Aorta (tissue), 5 donors: ENCODE measurements at places on chromosomes 12 and 14. TPM values are rescaled to one million over a fixed set of nuclear protein-coding genes. Genes with fewer than 3 reads are reported as not detected.

DNA sequence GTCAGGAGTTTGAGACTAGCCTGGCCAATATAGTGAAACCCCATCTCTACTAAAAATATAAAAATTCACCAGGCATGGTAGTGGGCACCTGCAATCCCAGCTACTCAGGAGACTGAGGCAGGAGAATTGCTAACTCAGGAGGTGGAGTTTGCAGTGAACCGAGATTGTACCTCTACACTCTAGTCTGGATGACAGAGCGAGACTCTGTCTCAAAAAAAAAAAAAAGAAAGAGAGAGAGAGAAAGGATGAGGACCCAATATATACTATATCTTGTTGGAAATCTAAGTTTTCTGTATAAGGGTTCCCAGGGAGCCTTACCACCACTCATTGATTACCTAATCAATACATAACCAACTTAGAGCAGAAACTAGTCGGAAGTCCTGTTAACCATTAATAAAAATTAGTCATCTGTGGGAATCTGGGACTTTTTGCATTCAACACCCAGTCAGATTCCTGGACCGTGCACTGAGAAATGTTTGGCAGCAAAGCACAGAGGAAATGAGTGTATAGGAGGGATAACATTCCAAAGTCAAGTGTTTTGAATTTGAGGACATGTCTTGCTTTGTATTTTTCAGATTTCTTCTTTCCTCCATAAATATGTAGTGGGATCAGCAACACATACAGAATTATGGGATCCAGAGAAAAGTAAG, 44.8 kb upstream of the NR2C1 start:
- no peak overlapping the region for H3K27ac ChIP-seq
- H3K4me3 ChIP-seq: no peak overlapping the region
- H3K36me3 ChIP-seq: no peaks in the 10 kb centered on the region

Gene C12orf60
- polyA plus RNA-seq: 1.9 TPM

Gene CFAP73
- polyA plus RNA-seq: 0.10 TPM

GRCh38 chr14:101007004-101007614, 103.6 kb upstream of the RTL1 start:
- no peak overlapping the region for H3K4me3 ChIP-seq
- H3K27ac ChIP-seq: no peak overlapping the region
- no peaks in the 10 kb centered on the region for H3K4me1 ChIP-seq
- no peaks in the 10 kb centered on the region for H3K36me3 ChIP-seq
- peak; percentile 31 for DNase-seq

DNA sequence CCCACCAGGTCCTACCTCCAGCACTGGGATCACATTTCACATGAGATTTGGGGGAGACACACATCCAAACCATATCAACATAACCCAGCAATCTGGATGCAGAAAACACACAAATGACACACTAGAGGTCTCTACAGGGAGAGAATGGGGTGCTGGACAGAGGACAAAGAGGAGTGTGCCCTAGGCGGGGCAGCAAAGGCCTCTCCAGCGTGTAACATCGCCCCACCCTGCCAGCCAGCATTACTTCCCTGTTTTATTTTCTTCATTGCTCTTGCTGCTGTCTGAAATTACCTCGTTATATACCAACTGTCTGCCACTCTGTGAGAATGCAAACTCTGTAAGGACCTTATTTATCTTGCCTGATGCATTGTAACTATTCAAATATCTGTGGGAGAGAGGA, 61.1 kb downstream of the RIMBP2 start:
- H3K4me1 ChIP-seq: no peaks in the 10 kb centered on the region
- no peak overlapping the region for H3K27ac ChIP-seq
- H3K27me3 ChIP-seq: no peaks in the 10 kb centered on the region
- no peaks in the 10 kb centered on the region for H3K36me3 ChIP-seq
- no peak overlapping the region for H3K4me3 ChIP-seq

GRCh38 chr12:67111182-67111581, 158.0 kb upstream of the CAND1 start:
- H3K4me1 ChIP-seq: no peaks in the 10 kb centered on the region
- H3K27ac ChIP-seq: no peak overlapping the region
- DNase-seq: no peak
- H3K4me3 ChIP-seq: no peak overlapping the region
- peaks cover 3% of the 10 kb centered on the region for H3K27me3 ChIP-seq
- H3K36me3 ChIP-seq: no peaks in the 10 kb centered on the region

Gene MANSC4
- polyA plus RNA-seq: 0.49 TPM

DNA sequence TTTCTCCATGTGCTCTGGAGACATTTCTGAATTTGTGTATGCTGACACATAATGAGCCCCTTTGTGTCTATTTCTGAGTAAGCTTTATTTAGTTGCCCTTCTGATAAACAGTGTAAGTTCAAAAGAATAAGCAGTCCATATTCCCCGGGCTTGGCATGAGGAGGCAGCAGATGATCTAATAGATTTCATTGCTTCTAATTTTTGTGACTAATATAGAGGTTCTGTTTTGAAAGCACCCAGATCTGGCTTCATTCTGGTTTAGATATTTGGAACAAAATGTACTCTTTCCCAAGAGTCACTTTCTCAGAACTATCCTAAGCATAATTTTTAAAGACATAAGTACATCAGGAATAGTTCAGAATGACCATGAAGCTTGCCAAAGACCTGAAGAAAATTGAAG, 290.9 kb downstream of the BTG1 start:
- H3K36me3 ChIP-seq: no peaks in the 10 kb centered on the region
- H3K4me3 ChIP-seq: no peak overlapping the region
- H3K4me1 ChIP-seq: peaks cover 3% of the 10 kb centered on the region
- DNase-seq: no peak

DNA sequence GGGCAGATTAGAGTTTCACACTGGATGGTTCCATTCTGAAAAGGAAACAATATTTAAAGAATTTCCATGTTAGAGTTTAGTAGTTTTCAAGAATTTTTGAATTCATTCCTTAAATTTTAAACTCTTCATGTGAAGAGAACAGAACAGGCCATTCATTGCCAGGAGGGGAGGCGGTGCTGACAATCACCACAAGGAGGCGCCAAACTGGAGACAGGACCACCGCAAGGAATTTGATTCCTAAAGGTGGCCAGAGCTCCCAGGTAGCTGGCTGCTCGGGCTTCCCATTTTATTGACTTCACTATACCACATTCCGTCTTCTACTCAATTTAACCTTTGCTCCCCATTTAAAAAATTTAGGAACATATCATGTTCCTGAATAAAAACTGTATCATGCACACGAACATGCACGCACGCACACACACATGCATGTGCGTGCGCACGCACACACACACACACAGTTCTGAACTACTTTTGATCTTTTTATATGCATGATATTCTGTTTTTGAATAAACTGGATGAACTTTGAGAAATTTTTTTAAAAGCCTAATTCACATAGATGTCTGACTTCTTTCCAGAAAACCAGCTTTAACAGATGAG, 101.2 kb downstream of the NELL2 start:
- H3K4me3 ChIP-seq: no peak overlapping the region
- DNase-seq: no peak
- H3K36me3 ChIP-seq: no peaks in the 10 kb centered on the region
- H3K27me3 ChIP-seq: no peaks in the 10 kb centered on the region
- no peak overlapping the region for H3K27ac ChIP-seq

- no peaks in the 10 kb centered on the region for H3K36me3 ChIP-seq
- no peak for DNase-seq
- H3K4me3 ChIP-seq: no peak overlapping the region
- no peaks in the 10 kb centered on the region for H3K27me3 ChIP-seq
- no peaks in the 10 kb centered on the region for H3K4me1 ChIP-seq
Measured at GRCh38 chr12:92096346-92097136, 49.1 kb downstream of the BTG1 start.
